ENCODE measurements at places on chromosomes 16 and 17. TPM values are rescaled to one million over a fixed set of nuclear protein-coding genes. Genes with fewer than 3 reads are reported as not detected.

Gene SCGB1C2
- total RNA-seq, result not detected

Gene TRIM16
- total RNA-seq, result 90.9 TPM

Gene CCL8
- not detected for total RNA-seq

Gene ITGB4
- 873 TPM for total RNA-seq
